ENCODE measurements at places on chromosomes 6 and 20.
A peak's percentile ranks its signal among the peaks of the same experiment; 100 is the strongest.

DNA sequence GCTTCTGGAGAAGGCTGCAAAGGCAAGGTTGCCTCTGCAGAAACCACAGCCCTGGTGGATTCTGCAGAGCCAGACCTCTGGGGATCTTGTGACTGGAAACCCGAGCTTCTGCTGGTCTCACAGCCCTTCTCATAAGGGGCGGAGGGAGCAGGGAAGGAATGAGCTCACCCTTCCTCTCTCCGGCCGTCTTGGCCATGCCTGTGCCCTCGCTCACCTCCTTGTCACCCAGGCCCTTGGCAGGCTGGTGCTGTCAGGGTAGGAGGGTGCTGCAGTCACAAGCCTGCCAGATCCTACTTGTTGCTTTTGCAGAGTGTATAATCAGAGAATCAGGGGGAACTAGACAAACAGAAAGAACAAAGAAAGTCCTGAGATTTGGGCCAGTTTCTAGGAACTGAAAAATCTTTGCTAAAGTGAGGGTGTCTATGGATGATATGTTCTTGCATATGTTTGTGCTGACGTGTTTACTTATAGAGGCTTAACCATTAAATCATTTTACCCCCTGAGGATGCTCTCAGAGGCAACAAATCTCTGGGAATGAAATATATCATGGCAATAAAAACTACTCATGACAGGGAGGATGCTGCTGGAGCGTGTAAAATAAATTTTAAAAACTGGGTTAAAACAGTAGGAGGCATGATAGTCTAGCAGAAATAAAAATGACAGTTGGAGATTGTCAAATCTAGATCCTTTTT is 244.9 kb upstream of the SOX4 start:
- no peak for DNase-seq

GRCh38 chr6:17928514-17929430 is 58.7 kb downstream of the KIF13A start:
- DNase-seq = no peak

DNA sequence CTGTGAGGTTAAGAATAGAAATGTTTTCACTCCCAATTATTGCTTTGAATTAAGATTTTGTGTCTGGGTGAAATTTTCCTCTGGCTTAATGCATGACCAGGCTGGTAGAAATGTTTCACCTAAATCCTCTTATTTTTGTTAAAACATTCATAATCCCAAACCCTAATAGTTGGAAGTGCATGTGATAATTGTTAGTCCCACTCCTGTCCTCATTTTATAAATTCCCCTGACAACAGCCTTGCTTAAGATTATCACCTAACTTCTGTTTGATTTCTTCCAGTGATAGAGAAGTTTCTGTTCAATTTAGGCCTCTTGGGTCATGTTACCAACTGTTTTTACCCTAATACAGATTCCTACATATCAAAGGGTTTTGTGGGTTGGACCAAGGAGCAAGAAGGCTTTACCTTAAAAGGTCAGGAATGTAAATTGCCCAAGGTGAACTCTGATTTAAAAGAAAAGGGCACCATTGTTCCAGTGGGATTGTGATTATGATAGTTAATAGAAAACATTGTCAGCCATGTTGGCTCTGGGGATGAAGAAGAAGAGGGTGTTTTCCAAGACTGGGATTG is 158.7 kb upstream of the CENPW start:
- peak; percentile 8 for DNase-seq

DNA sequence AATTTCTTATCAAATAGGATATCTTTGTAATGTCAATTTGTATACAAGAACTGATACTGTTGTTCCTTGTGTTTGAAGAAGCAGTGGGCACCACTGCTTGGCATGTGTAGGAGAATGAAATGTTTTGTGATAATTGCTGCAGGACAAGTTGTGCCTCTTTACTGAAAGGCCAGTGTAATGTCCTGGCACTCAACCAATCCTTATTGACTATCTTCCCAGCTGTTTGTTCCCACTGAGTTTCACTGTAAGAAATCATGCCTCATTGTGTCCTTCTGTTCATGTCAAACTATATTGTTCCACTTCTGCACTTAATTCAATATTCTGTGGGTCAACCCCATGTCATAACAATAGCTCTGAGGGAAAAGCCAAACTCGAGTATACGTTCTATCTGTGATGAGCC is 136.1 kb upstream of the FAM83B start:
- DNase-seq = no peak

DNA sequence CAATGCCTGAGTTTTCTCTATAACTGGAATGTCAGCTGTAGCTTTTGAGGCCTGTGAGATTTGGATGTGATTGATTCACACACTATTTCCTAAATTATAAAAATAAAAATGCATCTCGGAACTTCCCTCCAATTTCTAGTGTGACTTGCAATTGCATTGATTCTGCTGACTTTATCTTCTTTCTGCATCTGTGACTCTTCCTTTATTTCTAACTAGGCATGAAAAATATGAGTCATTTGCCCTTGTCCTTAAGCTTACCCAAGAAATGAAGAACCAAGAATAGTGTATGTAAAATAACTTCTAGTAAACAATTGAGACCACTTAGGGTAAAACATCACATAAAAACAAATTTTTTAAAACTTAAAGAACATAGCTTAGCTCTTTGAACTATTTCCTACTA is 12.9 kb downstream of the OR2J2 start:
- DNase-seq = no peak

DNA sequence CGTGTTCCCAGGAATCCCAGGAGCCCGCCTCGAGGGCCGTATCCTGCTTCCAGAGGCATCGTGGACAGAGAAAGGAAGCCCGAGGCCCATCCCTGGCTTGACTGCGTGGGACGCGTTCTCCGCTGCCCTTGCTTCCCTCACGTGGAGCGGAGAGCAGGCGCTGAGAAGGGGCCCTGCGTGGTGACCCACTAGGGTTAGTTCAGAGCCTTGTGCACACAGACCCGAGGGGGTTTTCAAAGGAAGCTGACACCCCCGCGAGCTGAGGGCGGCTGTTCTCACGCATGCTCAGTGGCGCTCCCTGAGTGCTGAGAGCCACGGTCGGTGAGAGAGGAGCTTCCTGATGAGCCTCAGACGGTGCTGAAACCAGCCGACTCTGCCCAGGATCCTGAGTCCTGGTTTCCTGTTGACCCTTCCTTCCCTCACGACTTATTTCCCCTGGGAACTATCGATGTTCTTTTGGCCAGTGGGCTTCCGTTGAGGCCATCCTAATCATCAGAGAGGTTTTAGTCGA is 28.9 kb upstream of the CCR6 start:
- no peak for DNase-seq

- DNase-seq = no peak
Observed at GRCh38 chr6:170276369-170277057, 14.4 kb downstream of the DLL1 start.

DNA sequence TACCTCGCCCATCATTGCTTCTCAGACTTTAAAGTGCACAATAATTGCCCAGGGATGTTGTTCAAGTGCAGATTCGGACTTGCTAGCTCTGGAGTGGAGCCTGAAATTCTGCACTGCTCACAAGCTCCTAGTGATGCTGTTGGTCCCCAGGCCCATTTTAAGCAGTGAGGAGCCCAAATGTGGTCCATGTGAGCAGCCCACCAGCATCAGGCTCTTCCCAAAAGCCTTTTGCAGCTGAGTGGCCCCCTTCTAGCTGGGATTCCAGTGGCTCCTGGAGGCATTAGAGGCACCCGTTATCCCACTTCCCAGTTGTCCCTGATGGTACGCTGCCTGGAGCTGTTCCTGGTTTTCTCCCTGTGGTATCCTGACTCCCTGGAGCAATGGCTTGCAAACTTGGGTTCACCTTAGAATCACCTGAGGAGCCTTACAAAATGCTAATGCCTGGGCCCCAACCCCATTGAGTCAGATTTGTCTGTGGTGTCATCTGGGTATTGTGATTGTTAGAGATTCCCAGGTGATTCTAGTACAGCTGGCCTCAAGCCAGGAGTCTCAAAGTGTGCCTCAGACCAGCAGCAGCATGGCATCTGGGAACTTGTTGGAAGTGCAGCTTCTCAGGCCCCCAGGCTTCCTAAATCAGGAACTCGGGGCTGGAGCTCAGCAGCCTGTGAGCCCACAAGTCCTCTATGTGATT is 186.9 kb upstream of the SLC24A3 start:
- DNase-seq = no peak

DNA sequence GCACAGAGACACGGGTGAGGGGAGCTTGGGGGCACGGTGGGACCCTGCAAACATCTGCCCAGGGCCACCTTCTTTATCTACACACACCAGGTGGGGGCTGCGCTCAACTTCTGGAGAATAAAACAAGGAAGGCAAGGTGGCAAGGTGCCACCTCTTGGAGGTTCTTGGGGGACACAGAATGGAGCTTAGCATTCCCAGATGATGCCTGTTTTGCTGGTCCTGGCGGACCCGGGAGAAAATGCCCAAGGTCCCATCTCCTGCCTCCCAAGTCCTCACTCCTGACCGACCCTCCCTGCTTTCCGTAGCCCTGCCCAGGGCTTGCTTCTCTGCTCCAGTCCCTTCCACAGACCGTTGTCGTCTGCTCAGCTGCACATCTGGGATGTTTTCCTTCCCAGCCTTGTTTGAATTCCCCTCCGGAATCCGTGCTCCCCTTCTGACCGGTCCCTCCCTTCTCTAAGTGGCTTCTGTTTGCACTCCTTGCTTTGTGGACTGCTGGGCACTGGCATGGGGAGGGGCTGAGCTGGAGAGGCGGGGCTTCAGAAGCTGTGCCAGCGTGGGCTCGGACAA is 13.1 kb downstream of the ITPR3 start:
- DNase-seq = peak; percentile 8

GRCh38 chr6:46105568-46105967 is 24.2 kb upstream of the ENPP4 start:
- DNase-seq = no peak

- no peak for DNase-seq
Observed at GRCh38 chr6:81934936-81935335, 182.5 kb upstream of the TENT5A start.

GRCh38 chr6:110363748-110364147 is 5.6 kb upstream of the METTL24 start:
- no peak for DNase-seq

DNA sequence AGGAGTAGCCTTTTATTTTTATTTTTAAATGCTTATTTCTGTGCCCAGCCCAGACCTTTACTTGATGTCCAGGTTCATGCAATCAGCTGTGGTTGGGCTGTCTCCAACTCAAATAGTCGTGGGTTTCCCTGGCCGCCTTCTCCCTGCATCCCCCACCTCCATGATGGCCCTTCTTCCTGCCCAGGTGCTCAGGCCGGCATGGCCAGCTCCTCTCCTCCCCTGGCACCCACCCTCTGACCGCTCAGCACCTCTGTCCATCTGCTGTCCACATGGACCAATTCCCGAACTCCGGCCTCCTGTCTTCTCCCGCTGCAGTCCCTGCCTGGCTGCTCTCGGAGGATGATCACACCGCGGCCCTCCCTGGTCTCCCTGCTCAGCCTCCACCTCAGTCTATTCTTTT is 81.2 kb upstream of the SULF2 start:
- DNase-seq = no peak

- no peak for DNase-seq
Observed at GRCh38 chr6:4961322-4962168, 42.3 kb downstream of the RPP40 start.

DNA sequence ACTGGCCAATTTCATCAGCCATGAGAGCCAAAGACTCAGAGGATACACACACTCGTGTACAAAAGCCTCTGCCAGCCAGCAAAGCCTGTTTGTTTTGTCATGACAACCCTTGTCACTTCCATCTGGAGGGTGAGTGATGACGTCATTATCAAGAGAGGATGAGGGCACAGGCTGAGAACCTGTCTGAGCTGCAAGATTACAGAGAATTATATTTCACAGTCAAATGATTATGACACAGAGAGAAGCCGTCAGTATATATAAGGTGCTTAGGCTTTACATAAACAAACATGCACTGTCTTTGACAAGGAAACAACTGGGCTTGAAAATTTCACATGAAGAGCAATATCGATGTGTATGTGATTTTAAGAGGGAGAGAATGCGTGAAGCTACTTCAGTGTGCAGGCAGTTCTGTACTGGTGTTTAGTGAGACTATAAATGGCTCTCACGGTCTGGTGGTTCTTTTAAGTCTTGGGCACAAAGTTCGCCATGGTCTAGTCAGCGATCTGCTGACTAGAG is 36.5 kb upstream of the BCLAF1 start:
- DNase-seq = no peak

Data from SW 1271 (cell line).